ENCODE measurements at places on chromosomes 13 and 19. TPM values are rescaled to one million over a fixed set of nuclear protein-coding genes. Genes with fewer than 3 reads are reported as not detected.

GRCh38 chr19:33705860-33706259 is 84.1 kb downstream of the CHST8 start:
- H3K36me3 ChIP-seq: no peaks in the 10 kb centered on the region
- no peak overlapping the region for H3K4me3 ChIP-seq
- no peak overlapping the region for H3K27ac ChIP-seq
- H3K27me3 ChIP-seq: no peaks in the 10 kb centered on the region
- no peaks in the 10 kb centered on the region for H3K4me1 ChIP-seq

- DNase-seq: no peak
- H3K4me3 ChIP-seq: no peak overlapping the region
- H3K27me3 ChIP-seq: no peaks in the 10 kb centered on the region
- peaks cover 9% of the 10 kb centered on the region for H3K36me3 ChIP-seq
- no peak overlapping the region for H3K27ac ChIP-seq
Measured at GRCh38 chr13:100274942-100275506, 186.1 kb downstream of the PCCA start.

Gene WDR87
- total RNA-seq: not detected

DNA sequence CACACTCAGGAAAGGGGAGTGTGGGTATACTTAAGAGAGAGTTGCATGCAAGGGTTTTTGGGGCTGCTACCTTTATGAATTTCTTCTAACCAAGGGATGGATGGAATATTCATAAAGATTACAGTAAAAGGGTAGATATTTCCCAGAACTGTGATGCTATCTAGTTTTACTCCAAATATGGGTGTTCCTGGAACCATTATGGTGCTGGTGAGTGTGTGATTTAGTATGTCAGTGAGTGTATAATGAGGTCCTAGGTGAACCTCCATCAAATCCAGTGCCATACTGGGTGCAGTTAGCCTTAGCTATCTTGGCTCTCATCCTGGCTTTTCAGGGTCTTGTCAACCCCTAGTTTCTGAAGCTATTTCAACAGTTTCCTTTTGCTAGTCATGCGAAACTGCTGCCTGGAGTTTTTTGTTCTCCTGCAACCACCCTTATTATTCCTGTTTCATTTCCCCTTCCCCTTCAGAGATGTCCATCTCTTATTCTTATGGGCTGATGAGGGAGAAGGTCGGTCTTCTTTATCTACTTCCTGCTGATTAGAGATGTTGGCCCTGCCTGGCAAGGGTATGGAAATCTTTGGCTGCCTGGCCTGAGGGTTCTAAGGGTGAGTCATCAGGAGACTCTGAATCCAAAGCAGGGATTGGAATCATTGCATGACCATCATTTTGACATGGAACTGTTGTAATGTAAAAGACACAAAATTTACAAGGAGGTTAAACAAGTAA is 202.3 kb downstream of the NBEA start:
- H3K4me1 ChIP-seq: no peaks in the 10 kb centered on the region
- H3K36me3 ChIP-seq: peaks cover 3% of the 10 kb centered on the region
- no peak overlapping the region for H3K4me3 ChIP-seq
- DNase-seq: no peak

Gene ZNF320
- 50.0 TPM for total RNA-seq

- no peaks in the 10 kb centered on the region for H3K4me1 ChIP-seq
- DNase-seq: no peak
- no peak overlapping the region for H3K4me3 ChIP-seq
- H3K27ac ChIP-seq: no peak overlapping the region
- H3K36me3 ChIP-seq: peaks cover 31% of the 10 kb centered on the region
Measured at GRCh38 chr19:14449321-14449720, 16.2 kb downstream of the PKN1 start.

Gene ICAM4
- total RNA-seq: not detected

Gene TJP3
- total RNA-seq: 36.3 TPM

DNA sequence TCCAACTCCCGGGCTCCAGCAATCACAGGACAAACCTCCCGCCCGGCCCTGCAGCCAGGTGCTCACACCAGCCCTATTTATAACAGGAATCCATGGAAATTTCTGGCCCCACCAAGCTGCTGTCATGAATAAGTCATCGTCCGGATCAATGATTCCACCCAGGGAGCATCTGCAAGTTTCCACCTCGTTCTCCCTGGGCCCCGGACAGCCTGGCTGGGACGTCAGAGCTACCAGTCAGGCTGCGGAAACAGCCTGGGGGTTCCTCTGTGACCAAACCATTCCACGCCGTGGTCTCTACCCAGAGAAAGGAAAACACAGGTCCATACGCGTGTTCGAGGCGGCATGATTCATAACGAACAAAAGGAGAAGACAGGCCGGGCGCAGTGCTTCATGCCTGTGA is 20.7 kb upstream of the PTBP1 start:
- H3K27me3 ChIP-seq: no peaks in the 10 kb centered on the region
- no peak overlapping the region for H3K27ac ChIP-seq
- DNase-seq: no peak

Measured in progenitor cell of endocrine pancreas (in vitro differentiated cells).